ENCODE measurements at places on chromosomes 16 and 17. TPM values are rescaled to one million over a fixed set of nuclear protein-coding genes. Genes with fewer than 3 reads are reported as not detected.

Gene GAS7
- 2.1 TPM for total RNA-seq

Gene CLEC10A
- total RNA-seq: not detected

Gene LRRC36
- total RNA-seq: 0.13 TPM

Gene PSMB3
- total RNA-seq: 334 TPM

Gene ZC3H7A
- total RNA-seq: 27.0 TPM

Gene CACNG3
- not detected for total RNA-seq

Gene UTS2R
- total RNA-seq: 0.13 TPM

Gene TBX2
- total RNA-seq: 38.9 TPM

Gene MT1M
- 12.5 TPM for total RNA-seq

Gene OTOP3
- total RNA-seq: not detected

Gene KRT20
- total RNA-seq: not detected

Gene TMEM92
- 0.16 TPM for total RNA-seq

Gene NQO1
- total RNA-seq: 384 TPM

Gene CDYL2
- total RNA-seq: 6.5 TPM

Gene COX6A2
- not detected for total RNA-seq

Gene DOC2A
- total RNA-seq: 2.7 TPM

Gene KRT25
- total RNA-seq: not detected

Gene RNU2-1
- total RNA-seq: not detected

Gene HBQ1
- total RNA-seq: not detected

Gene POLR2A
- total RNA-seq: 62.1 TPM

Gene G6PC1
- not detected for total RNA-seq

Gene GPR179
- not detected for total RNA-seq

Gene SPNS2
- total RNA-seq: 0.26 TPM

Gene HAP1
- total RNA-seq: 0.40 TPM

Gene ZPBP2
- not detected for total RNA-seq

Data from epithelial cell of alveolus of lung (primary cell).